Urinary bladder (tissue), 4 donors: ENCODE measurements at places on chromosomes 2 and 18. TPM values are rescaled to one million over a fixed set of nuclear protein-coding genes. Genes with fewer than 3 reads are reported as not detected.

DNA sequence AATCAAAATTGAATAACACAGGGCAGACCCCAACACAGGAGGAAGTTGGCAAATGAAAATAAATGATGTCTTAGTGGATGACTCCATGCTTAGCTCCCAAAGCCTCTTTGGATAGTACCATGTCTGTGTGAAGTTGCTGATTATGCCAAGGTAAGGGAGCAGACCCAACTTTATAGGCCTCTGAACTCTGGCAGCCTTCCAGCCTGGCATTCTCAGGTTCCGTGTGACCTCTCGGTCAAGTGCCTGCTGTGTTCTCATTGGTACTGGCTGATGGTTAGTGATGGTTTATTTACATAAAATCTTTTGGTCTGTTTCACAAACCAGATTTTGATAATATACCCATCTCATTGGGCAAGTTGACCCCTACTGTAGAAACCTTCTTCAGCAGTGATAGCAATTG, 112.2 kb upstream of the TTC39C start:
- no peak for DNase-seq

Gene KCNIP3
- polyA plus RNA-seq: 16.8 TPM

GRCh38 chr2:173962031-173962430, 3.1 kb downstream of the SP3 start:
- no peak for DNase-seq

DNA sequence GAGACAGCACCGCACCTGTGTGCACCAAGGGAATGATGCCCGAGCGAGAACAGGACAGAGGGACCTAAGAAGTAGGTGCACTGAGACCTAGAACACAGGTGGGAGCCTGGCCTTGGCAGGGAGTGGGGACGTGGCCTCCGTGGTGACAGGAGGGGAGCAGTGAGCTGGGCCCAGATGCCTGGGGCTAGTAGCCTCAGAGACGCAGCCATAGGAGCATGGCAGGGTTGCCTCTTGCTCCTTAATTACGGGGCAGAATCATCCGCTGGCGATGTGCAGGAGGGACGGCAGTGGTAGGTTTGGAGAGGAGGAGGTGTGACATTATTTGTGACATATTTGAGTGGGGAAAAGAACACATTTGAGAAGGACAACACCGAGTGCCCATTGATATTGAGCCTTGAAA, 57.0 kb upstream of the HPCAL1 start:
- DNase-seq: no peak

DNA sequence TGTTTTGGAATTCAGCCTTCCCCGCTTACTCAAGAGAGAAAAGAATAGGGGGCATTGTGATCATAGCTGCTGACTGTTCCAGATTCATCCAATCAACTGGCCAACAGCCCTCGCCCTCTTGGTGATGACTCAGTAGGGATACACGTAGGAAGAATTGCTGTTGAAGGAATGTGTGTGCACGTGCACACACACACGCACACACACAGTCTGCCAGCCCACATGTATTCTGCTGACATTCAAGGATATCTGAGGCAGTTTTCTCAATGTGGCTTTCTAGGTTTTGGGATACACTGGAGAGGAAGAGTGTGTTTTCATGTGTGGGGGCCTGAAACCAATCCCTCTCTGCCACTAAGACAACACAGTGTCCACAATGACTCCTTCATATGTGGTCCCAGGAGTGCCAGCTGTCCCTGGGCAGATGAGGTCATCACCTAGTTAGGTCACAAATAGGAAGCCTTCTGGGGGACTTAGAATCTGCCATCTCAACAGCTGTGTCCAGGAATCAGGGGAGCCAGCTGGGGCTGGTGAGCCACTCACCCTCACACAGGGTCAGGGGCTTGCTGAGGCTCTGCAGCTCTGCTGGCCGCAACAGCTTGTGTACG, 352.6 kb downstream of the SS18 start:
- DNase-seq: no peak

- no peak for DNase-seq
Observed at GRCh38 chr2:217256251-217256650, 396.4 kb upstream of the TNP1 start.

DNA sequence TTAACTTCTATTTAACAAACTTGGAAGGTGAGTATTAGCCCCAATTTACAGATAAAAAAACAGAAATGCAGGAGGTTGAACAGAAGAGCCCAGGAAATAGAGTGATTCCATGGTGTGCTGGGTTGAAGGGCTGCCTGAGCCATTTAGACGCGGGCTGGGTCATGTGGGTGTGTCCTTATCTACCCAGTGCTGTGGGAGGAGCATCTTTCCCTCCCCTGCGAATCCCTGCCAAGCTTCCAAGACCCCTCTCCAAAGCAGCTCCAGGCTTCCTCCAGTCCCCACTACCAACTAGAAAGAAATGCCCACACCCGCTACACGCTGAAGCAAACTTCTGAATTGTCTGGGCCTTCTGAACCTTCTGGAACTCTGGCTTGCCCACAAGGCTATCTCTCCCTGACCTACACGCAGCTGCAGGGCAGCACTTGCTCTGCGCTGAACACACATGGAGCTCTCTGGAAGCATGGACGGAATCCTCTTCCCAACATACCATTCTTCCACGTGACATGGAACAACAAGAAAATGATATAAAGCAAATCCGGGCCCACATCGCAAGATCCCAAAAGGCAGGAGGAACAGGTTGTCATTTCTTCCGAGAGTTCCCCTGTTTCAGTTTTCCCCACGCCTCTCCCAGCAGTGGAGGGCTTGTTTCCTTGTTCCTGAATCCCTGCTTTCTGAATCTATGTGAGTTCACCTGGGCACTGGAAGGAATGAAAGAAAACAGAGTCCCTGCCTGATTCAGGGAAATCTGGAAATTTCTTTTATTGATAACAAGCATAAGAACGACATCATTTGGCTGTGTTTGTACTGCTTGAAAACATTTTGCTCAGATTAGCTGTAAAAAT, 562.7 kb upstream of the ID2 start:
- DNase-seq: no peak

DNA sequence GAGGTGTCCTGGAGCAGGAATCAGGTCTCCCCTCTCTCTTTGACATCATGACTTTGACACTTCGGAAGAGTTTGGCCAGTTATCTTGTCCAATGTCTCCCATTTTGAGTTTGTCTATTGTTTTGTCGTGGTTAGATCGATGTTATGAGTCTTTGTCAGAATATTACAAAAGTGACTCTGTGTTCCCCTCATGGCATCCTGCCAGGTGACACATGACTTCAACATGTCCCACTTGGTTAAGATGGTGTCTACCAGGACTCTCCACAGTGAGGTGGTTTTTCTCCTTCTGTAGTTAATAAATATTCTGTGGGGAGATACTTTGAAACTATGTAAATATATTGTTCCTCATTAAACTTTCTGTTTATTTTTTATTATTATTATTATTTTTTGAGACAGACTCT, 76.6 kb upstream of the BZW1 start:
- no peak for DNase-seq

Gene ACMSD
- not detected for polyA plus RNA-seq

- DNase-seq: no peak
Observed at GRCh38 chr18:62741118-62741566, 25.8 kb downstream of the PHLPP1 start.

GRCh38 chr2:221517146-221517695, 54.9 kb downstream of the EPHA4 start:
- DNase-seq: no peak

- DNase-seq: no peak
Observed at GRCh38 chr2:149819356-149819957, 231.9 kb upstream of the MMADHC start.

DNA sequence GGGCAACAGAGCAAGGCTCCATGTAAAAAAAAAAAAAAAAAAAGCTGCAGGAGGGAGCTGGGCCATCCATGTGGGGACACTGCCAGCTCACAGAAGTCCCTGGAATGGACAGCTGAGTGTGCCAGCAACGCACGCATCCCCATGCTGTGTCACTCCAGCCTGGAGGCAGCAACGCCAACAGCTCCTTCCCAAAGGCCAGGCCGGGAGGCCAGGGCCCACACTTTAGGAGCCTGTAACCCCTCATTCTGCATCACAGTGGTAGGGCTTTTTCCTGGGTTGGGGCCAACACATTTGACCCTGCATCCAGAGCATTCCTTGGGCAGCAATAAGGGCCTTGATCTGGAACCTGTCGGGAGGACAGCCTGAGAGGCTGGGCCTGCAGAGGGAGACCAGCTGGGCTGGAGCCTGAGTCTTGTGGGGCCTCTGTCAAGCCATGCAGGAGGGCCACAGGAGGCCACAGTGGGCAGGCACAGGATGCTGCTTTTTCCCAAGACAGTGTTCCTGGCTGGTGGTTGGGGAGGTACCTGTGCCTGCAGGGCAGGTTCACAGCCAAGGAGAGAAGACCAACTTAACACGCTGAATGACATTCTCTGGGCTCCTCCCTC, 16.8 kb upstream of the KCNK3 start:
- DNase-seq: no peak

Gene PROC
- 0.43 TPM for polyA plus RNA-seq
